ENCODE measurements at places on chromosomes 6 and 20.

DNA sequence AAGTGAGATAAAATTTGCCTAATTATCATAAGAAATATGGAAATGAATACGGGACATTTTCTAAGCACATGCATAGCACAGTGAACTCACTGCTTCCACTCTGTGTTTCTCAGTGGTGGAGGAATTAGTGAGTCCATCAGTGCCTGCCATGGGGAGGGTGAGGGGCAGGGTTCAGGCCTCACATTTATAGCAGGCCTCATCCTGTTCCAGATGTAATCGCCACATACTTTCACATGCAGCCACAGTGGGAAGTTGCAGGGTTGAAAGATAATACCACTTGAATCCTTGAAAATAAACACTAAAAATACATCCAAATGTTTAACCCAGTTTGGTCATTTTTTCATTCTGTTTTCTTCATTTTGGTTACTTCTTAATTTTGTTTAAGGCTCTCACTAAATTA lies 29.9 kb upstream of the ANKEF1 start:
- DNase-seq = no peak

DNA sequence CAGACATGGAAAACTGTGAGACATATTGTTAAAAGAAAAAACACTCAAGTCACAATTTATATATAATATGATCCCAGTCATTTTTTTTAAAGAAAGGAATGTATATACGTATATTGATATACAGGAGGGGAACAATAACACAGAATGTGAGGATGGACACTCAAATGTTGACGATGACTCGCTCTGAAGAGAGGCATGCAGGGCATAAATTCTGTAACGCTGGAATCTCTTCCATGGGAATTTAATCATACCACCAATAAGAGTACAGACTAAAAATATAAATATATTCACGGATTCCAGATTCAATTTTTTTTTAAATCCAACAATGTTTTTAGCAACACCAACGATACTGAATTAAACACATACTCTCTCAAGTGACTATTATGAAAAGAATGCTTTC lies 106.9 kb upstream of the CCDC28A start:
- no peak for DNase-seq

- no peak for DNase-seq
These were observed 147.9 kb upstream of the PDE7B start for GRCh38 chr6:135703621-135704020.

- no peak for DNase-seq
These were observed 69.5 kb upstream of the LTV1 start for GRCh38 chr6:143773506-143774150.

- no peak for DNase-seq
These were observed 10.7 kb downstream of the TULP4 start for GRCh38 chr6:158322724-158323560.

- DNase-seq = no peak
These were observed 13.3 kb downstream of the GPR6 start for GRCh38 chr6:109991201-109992101.

DNA sequence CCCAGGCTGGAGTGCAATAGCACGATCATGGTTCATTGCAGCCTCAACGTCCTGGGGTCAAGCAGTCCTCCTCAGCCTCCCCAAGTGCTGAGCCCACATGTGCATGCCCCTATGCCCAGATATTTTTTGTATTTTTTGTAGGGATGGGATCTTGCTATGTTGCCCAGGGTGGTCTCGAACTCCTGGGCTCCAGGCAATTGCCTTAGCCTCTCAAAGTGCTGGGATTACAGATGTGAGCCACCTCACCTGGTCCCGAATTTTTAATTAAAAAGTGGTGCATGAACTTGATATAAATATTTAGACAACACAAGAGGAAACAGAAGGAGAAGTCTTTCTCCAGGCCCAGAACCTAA lies 7.1 kb upstream of the RNF114 start:
- no peak for DNase-seq

DNA sequence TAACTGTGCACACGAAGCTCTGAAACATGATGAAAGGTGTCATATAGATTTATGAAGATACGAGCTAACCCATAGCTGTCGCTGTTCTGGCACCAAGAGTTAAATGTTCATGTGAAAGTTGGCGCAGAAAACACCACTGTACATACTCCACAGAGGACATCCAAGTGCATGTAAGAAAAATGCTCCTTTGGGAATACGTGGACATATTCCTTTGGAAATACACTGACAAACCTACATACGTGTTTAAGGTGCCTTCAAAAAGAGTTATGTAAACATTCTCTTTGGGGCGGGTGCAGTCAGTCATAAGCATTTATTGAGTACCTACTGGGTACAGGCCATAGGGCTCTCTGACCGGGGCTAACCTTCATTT lies 723 bp upstream of the ARID1B start:
- no peak for DNase-seq

- no peak for DNase-seq
These were observed 109.8 kb upstream of the PTPRK start for GRCh38 chr6:128630213-128630612.

All from CD8-positive, alpha-beta memory T cell (primary cell).